Dermis lymphatic vessel endothelial cell (primary cell): ENCODE measurements at places on chromosomes 12 and 14. TPM values are rescaled to one million over a fixed set of nuclear protein-coding genes. Genes with fewer than 3 reads are reported as not detected.

Gene P2RX2
- total RNA-seq, result not detected in 2 replicates

Gene TPH2
- total RNA-seq, result not detected in 2 replicates

Gene KRT7
- 9.5 and 21.9 TPM in 2 replicates for total RNA-seq

Gene ARL6IP4
- 150 and 170 TPM in 2 replicates for total RNA-seq

Gene CIT
- total RNA-seq, result 2.6 and 2.7 TPM in 2 replicates

Gene RD3L
- total RNA-seq, result 0.11 TPM in 1 of 2 replicates, not detected in the other

Gene CIROP
- total RNA-seq, result not detected in 2 replicates

Gene OR4N5
- total RNA-seq, result not detected in 2 replicates

Gene CIDEB
- total RNA-seq, result 1.2 TPM in 2 replicates

Gene TAS2R13
- total RNA-seq, result 0.54 and 1.0 TPM in 2 replicates

Gene TAS2R7
- 0.09 TPM in 1 of 2 replicates, not detected in the other for total RNA-seq

Gene HOXC13
- under 0.01 TPM in 1 of 2 replicates, not detected in the other for total RNA-seq

Gene SERPINA12
- not detected in 2 replicates for total RNA-seq

Gene SLC4A8
- total RNA-seq, result 0.87 and 1.2 TPM in 2 replicates

Gene CLEC4D
- total RNA-seq, result not detected in 2 replicates

Gene MMP19
- 0.09 and 0.43 TPM in 2 replicates for total RNA-seq

Gene DPPA3
- not detected in 2 replicates for total RNA-seq

Gene IPO8
- 35.8 and 50.5 TPM in 2 replicates for total RNA-seq

Gene KNTC1
- 14.2 TPM in 2 replicates for total RNA-seq

Gene SYNDIG1L
- total RNA-seq, result not detected in 2 replicates

Gene PLEK2
- total RNA-seq, result 0.43 TPM in 2 replicates

Gene PNMA1
- 15.1 and 18.9 TPM in 2 replicates for total RNA-seq

Gene A2M
- total RNA-seq, result 59.6 and 71.5 TPM in 2 replicates

Gene EID3
- 2.5 and 3.5 TPM in 2 replicates for total RNA-seq

Gene MYO1H
- not detected in 2 replicates for total RNA-seq

Gene ZDHHC22
- total RNA-seq, result under 0.01 TPM in 1 of 2 replicates, not detected in the other

Gene TAS2R20
- total RNA-seq, result 1.7 and 2.4 TPM in 2 replicates

Gene NANOG
- not detected in 2 replicates for total RNA-seq

Gene B4GALNT3
- total RNA-seq, result 0.11 TPM in 1 of 2 replicates, not detected in the other

Gene FRMD6
- total RNA-seq, result 110 and 204 TPM in 2 replicates

Gene ZFHX2
- 0.09 and 0.11 TPM in 2 replicates for total RNA-seq

Gene AQP6
- total RNA-seq, result not detected in 2 replicates

Gene PTPRO
- total RNA-seq, result not detected in 2 replicates

Gene TSPAN19
- under 0.01 and 0.09 TPM in 2 replicates for total RNA-seq

Gene EML1
- 40.1 and 41.9 TPM in 2 replicates for total RNA-seq

Gene PIP4K2C
- 12.0 and 15.1 TPM in 2 replicates for total RNA-seq

Gene C12orf60
- 1.2 and 1.3 TPM in 2 replicates for total RNA-seq

Gene LMNTD1
- total RNA-seq, result 0.09 TPM in 1 of 2 replicates, not detected in the other

Gene MAP4K5
- total RNA-seq, result 51.9 and 76.2 TPM in 2 replicates
